Fibroblast of lung (primary cell): ENCODE measurements at places on chromosomes 5 and 9. TPM values are rescaled to one million over a fixed set of nuclear protein-coding genes. Genes with fewer than 3 reads are reported as not detected.

DNA sequence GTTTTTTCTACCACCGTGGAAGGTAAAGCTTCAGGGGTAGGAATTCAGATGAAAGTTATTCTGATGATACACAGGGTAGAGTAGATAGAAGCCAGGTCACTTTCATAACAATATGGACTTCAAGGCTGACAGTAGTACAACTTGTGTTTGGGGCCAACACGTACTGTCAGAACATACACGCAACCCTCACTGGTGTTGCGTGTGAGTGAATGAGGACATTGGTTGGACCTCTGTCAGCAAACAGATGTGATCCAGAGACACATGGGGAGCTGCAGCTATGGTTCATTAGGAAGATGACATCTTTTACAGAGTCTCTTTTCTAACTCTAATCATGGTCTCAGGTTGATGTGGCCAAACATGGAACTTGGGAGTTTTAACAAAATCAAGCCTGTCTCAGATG lies 70.1 kb upstream of the MOCS2 start:
- no peak for DNase-seq

DNA sequence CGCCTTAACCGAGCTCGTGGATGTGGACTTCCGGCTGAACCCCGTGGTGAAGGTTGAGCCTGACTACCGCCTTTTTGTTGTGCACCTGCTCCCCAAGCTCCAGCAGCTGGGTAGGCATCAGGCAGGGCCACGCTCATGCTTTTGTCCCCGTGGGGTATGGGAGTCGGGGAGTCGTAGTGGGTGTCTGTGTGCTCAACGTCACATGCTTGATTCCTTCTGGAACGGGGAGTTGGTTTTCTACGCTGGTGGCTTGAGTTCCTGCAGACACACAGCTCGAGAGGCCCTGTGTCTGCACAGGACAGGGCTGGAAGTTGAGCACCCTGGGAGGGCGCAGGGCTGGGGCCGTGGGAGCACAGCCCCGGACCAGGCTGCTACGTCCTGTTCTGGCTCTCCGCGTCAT lies 8.0 kb downstream of the CEP72 start:
- DNase-seq, result no peak

- DNase-seq, result no peak
These were observed 311.0 kb downstream of the TMEM167A start for GRCh38 chr5:82766206-82766605.

DNA sequence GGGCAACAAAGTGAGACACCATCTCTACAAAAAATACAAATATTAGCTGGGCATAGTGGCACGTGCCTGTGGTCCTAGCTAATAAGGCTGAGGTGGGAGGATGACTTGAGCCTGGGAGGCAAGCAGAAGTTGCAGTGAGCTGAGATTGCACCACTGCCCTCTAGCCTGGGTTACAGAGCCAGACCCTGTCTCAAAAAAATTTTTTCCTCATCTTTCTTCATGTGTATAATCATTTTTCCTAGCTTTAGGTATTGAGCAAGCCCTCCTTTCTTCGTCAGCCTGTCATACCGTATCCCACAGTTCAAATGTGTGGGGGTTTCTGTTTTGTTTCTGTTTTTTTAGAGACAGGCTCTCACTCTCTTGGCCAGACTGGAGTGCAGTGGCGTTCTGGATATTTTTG lies 41.3 kb downstream of the EHMT1 start:
- no peak for DNase-seq

- DNase-seq, result peak; percentile 8
These were observed 129.5 kb upstream of the GAS1 start for GRCh38 chr9:87076825-87077224.

DNA sequence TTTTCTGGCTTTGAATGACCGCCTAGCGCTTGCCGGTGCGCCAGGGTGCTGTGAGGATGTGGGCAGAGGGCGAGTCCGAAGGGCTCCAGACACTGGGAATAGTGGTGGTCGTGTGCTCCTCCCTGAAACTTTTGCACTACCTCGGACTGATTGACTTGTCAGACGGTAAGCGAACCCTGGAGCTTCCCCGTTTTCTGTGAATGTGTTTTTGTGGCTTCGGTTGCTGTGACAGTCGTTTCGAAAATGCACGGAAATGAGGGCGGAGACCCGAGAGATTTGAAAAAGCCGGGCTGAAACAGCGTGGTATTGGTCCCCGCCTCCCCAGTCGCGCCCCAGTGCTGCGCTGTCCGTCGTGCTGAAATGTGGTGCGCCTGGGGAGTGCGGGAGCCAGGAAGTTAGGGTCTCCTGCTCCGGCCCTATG lies 102.5 kb upstream of the GABRP start:
- DNase-seq, result peak; percentile 37

GRCh38 chr5:7976411-7977190 lies 107.7 kb downstream of the MTRR start:
- DNase-seq, result peak; percentile 29

- DNase-seq, result no peak
These were observed 418.6 kb downstream of the SLCO4C1 start for GRCh38 chr5:101877451-101877850.

GRCh38 chr5:35373249-35373648 lies 143.0 kb upstream of the PRLR start:
- no peak for DNase-seq

- DNase-seq, result no peak
These were observed 289.7 kb downstream of the OSTF1 start for GRCh38 chr9:75378036-75378435.

GRCh38 chr5:94254214-94254613 lies 364.2 kb downstream of the KIAA0825 start:
- peak; percentile 15 for DNase-seq

DNA sequence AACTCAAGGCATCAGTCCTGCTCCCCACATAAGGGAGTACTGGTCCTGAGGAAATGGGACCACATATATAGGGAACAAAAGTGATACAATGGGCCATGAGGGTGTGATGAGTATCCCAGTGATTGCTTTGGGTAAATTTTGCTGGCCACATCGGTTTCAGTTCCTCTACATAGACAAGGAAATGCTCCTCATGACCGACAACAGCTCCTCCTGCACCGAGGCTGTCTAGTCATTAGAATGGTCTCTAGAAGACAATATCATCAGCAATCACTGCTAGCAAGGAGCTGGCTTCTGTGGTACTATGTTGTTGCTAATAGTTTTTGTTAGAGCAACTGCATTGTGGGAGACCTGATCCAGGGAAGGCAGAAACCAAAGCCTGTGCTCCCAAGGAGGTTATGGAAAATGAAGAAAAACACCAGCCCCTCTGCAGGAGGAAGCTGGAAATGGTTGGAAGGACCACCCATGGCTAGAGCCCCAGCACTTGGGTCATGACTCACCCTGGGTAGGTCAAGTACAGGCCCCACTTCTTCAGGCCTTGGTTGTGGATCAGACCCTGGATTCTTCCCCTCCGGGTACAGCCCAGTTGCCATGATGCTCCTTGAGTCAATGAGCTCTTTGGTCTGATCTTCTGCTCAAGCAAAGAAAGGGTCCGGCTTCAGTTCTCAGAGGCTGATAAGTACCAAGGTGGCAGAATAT lies 3.4 kb upstream of the CTSL start:
- DNase-seq, result no peak

Gene TEX48
- total RNA-seq, result not detected in 2 replicates

Gene CKS2
- 25.9 and 69.7 TPM in 2 replicates for total RNA-seq

Gene PCDHGA4
- 2.8 and 7.6 TPM in 2 replicates for total RNA-seq

Gene ODF2
- total RNA-seq, result 17.7 and 20.6 TPM in 2 replicates

Gene HTR1A
- total RNA-seq, result not detected in 2 replicates

Gene TPM2
- total RNA-seq, result 696 and 1,003 TPM in 2 replicates

Gene SLC36A1
- 3.9 and 4.6 TPM in 2 replicates for total RNA-seq

Gene FAXDC2
- 11.3 and 20.6 TPM in 2 replicates for total RNA-seq

Gene PRKACG
- not detected in 2 replicates for total RNA-seq
